Hematopoietic multipotent progenitor cell treated with erythropoietin and hydrocortisone succinate and interleukin-3 and kit ligand, for 17 days (in vitro differentiated cells): ENCODE measurements at places on chromosomes 5 and 9.

GRCh38 chr5:76303921-76304320 lies 99.2 kb upstream of the IQGAP2 start:
- no peak for DNase-seq

GRCh38 chr5:14062178-14062577 lies 81.0 kb upstream of the TRIO start:
- no peak for DNase-seq

GRCh38 chr9:36336131-36336907 lies 63.8 kb downstream of the RNF38 start:
- no peak for DNase-seq

GRCh38 chr9:129908906-129909305 lies 73.6 kb downstream of the USP20 start:
- no peak for DNase-seq

GRCh38 chr9:124558777-124559470 lies 51.7 kb upstream of the NR5A1 start:
- DNase-seq = no peak

DNA sequence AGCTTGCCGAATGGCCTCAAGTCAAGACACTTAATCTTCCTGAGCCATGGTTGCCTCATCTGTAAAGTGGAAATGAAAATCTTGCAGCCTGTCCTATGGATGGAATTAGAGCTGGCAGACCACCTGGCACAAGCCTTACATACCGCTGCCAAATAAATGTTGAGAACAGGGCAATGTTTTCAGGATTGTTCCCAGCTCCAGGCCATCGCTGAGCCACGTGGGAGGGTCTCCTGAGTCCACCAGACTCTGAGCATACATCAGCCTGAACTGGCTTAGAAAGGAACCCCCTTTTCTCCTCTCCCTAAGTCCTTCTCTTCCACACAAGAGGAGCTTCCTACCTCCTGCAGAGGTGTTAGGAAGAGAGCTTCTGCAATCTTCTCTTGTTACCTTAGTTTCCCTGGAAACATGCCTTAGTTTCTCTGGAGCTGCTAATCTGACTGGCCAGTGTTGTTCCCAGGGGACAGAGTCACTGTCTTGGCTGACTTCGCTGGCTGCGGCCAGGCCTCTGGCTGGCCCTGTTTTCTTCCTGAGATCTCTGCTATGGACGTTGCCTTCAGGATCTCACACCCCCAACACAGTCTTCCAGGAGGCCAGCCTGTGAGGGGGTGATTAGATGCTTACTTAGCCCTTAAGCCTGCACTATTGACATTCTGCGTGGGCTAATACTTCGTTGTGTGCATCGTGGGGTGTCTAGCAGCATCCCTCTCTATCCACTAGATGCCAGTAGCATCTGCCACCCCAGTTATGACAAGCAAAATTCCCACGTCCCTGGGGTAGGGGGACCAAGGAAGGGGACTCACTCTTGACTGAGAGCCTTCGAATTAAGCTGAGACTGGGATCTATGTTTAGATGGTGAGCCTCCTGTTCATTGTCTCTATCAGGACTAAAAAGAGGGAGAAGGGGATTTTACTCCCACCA lies 62.2 kb downstream of the BOD1 start:
- DNase-seq = no peak

DNA sequence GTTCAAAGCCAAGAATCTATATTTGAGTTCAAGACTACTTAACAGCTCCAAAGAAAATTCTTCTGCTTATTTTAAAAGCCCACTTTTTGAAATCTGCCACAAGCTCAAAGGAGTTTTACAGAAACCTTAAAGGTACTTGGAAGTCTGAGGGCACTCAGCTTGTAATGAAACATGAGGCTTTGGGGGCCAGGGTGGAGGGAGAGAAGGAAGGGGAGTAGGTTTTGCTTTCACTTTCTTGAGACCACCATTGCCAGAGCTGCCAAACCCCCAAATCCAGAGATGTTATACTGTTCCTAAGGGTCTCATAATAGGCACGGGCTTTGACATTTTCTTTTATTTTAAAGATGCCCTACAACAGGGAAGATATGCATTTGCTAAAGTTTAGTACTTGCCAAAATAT lies 42.6 kb upstream of the TNFAIP8 start:
- DNase-seq = no peak

- DNase-seq = peak; percentile 60
Observed at GRCh38 chr5:10689391-10690081, 71.5 kb downstream of the DAP start.

- DNase-seq = no peak
Observed at GRCh38 chr5:143551820-143552251, 148.3 kb upstream of the NR3C1 start.

GRCh38 chr9:74963056-74963455 lies 10.3 kb upstream of the C9orf40 start:
- no peak for DNase-seq

DNA sequence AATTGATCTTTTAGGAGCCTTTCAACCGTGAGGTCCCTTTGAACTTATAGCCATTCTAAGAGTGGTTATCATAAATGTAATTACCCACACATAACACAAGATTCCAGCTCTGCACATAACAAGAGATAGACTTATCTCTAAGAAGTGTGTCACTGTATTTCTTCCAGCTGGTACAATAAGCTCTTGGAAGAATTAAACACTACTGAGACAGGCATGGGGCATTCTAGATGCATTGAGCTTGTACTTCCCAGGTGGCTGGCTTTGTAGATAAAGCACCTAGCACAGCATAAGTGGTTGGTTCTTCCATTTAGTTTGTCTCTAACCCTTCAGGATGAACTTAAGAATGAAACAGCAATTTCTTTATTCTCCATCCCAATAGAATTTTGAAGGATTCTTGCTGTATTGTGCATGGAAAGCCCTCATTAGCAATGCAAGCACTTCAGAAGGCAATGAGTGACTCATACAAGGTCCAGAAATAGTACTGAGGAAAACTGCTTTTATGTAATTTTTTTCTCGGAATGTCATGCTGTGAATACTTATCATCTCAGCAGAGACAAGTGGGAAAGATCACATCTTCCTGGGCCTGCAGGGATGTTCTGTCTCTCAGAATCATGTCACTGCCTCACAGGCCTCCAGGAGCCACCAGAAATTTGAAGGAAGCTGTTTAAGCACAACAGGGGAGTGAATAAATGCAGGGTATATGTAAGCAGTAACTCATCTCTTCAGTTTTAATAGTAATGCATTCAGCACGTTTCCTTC lies 91.1 kb upstream of the CD180 start:
- no peak for DNase-seq

GRCh38 chr5:132825033-132825833 lies 5.2 kb downstream of the SHROOM1 start:
- no peak for DNase-seq

DNA sequence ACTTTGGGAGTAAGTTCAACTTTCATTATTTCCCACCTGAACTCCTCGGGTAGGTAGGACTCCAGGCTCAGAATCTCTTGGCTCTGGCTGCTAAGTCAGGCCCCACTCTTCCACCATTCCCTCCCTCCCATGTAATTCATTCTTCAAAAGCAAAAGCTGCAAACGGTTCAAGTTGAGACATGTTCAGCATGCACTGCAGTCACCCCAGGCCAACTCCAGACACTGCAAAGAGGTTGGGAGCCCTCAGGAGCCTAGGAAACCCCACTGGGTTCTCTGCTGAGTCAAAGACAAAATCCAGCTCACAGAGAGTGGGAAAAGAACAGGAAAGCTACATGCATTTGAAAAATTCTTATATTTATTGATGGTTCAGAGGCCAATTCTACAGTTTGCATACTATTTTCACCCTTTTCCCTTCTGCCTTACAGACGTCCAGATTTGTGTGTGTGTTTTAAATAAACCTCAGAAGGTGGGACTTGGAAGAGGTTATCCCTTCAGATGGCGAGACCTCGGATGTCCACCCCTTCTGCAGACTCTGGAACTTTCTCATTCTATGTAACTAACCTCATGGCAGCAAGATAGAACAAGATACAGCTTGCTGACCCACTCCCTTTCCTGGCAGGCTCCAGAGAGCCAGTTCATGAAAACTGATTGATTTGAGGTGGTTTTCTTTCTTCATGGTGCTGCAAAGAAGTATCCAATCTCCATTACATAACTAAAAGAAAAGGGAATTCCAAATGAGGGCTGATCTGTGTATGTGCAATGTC lies 65.7 kb upstream of the EQTN start:
- DNase-seq = no peak
